Fibroblast of the aortic adventitia (primary cell): ENCODE measurements at places on chromosomes 4 and X. TPM values are rescaled to one million over a fixed set of nuclear protein-coding genes. Genes with fewer than 3 reads are reported as not detected.

DNA sequence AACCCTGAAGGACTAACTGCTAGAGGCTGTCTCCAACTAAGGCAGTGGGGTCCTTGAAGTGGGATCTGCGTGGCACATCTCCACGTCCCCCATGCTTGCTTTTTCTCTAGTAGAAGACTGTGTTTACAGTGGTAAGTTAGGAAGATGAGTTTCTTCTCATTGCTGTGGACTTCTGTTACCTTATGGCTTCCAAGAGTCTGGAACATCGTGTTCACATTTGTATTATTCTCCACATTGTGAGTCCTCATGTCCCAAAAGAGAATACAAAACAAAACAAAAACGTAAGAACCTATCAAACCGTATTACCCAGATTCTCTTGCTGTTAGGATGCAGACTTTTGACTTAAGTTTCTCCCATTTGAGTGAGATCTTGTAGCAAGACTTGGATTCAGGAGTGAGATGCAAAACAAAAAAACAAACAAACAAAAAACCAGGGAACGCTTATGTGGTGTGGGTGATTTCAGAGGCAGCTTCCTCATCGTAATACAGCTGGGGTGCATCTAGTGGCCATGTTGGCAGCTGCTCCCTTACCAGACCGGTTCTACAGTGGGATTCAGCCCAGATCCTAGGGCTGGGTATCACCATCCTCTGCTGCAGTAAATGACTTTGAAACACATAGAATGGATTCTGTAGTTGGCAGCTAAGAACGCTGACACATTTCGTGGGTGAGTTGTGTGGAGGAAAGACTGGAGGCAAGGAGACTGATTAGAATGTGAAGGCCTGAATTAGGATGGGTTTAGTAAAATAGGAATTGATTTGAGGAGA is 41.3 kb downstream of the TMEM131L start:
- DNase-seq = no peak

DNA sequence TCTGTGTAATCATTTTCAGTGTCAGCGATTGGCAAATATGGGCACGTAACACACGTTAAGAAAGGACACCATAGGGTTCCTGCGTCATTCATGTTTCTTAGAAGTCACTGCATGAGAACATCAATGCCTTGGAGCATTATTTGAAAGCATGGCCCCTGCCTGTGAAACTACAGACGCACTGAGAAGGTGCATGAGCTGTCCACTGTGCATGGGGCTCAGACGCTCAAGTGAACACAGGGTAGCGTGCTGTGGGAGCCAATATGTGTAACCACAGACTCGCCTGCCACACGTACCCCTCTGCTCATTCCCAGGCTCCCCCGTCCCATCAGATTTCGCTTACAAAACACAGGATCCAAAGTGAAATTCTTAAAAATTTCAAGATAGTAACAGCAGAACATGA is 6.5 kb downstream of the PPP2R2C start:
- no peak for DNase-seq

Gene CTAG2
- not detected in 2 replicates for total RNA-seq

Gene GDI1
- total RNA-seq = 53.9 and 115 TPM in 2 replicates

GRCh38 chr4:182124359-182124758 is 118.8 kb upstream of the TENM3 start:
- no peak for DNase-seq

- DNase-seq = peak; percentile 87
These were observed 132.3 kb downstream of the ZNF330 start for GRCh38 chr4:141352909-141353525.

GRCh38 chr4:38128478-38129459 is 168.6 kb downstream of the PTTG2 start:
- peak; percentile 89 for DNase-seq

DNA sequence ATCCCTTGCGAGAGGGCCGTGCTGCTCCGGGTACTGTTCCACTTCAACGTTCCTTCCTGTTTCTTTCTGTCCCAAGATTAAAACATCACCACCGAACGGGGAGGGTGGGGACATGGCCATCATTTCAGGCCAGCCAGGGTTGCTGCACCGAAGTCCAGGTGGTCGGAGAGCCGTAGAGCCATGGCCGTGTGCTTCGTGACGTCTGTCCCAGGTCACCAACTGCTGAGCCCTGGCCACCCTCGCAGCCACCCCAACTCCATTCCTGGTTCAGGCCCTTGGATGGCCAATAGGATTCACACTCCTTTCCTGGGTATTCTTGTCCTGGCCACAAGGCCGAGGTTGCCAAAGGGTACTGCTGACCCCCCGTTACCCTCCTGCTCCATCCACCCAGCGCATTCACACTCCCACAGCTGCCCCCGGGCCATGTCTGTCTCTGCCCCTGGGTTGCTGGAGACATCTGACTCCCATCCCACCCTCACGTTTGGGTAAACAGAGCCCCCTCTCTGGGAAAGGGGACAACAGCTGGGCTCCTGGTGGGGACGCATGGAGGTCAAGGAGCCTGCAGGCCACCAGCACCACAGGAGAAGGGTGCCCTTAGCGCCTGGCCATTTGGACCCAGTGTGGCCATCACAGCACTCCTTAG is 103.2 kb downstream of the HMX1 start:
- no peak for DNase-seq

DNA sequence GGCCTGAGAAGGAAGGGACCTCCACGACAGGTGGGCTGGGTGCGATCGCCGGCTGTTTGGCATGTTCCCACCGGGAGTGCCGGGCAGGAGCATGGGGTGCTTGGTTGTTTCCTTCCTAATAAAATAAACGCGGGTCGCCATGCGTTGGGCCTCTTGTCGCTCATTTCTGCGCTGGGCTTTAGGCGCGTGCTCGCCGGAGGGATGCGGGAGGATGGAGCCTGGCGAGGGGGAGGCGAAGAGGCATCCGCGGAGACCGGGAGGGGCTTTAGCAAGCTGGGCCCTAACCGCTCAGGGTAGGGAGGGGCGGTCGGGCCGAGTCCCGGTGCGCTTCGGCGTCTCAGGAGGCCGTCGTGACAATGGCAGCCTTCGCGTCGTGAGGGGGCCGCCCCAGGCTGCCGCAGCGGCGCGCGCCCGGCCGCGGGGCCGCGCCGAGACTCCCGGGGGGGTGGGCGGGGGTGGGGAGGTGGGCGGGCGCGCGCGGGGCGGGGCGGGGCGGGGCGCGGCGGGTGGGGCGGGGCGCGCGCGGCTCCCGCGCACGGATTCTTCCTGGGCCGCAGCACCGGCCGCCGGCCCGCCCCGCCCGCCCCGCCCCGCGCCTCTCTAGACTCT is 476 bp upstream of the GDI1 start:
- DNase-seq = peak; percentile 19

DNA sequence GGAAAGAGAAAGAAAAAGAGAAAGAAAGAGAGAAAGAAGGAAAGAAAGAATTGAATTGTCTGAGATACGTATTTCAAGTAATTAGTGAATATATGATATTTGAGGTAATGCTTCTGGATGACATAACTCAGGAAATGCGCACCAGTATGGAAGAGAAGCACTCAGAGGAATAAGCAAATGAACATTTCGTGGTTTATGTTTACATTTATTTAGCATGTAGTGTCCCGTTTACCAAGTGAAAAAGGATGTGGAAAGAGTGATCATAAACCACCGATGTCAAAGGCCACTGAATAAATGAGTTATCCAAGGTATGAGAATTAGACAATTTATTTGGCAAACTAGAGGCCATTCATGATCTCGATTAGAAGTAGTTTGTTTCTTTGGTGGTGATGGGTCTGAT is 200.4 kb downstream of the ARAP2 start:
- DNase-seq = no peak

DNA sequence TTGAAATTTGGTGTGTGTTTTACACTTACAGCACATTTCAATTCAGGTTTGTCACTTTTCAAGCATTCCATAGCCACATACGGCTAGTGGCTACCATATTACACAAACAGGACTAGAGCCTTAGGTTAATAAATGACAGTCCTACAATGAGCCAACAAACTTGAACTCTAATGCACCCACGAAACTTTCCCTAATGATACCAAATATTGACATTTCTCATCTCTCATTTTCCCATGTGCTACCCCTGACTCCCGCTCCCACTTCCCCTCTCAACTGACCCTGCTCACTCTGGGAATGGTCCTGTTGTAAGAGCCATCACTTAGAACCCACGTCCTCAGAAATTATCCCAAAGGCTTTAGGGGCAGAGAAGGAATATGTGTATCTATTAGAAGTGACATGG is 4.9 kb upstream of the TLR10 start:
- no peak for DNase-seq
